Neural crest cell (in vitro differentiated cells): ENCODE measurements at places on chromosomes 12 and 14. TPM values are rescaled to one million over a fixed set of nuclear protein-coding genes. Genes with fewer than 3 reads are reported as not detected.

Gene SLC7A7
- total RNA-seq: 0.54 and 0.64 TPM in 2 replicates

Gene PIK3C2G
- not detected in 2 replicates for total RNA-seq

Gene ASB2
- total RNA-seq: 3.0 and 3.5 TPM in 2 replicates

Gene HSPB8
- 0.50 and 0.58 TPM in 2 replicates for total RNA-seq

Gene ST8SIA1
- 62.7 and 64.7 TPM in 2 replicates for total RNA-seq

- DNase-seq: no peak
Measured at GRCh38 chr12:122327494-122328385, 61.4 kb upstream of the VPS33A start.

- DNase-seq: no peak
Measured at GRCh38 chr14:79352076-79352630, 859.2 kb downstream of the DIO2 start.
